ENCODE measurements at places on chromosomes 12 and 14.

GRCh38 chr12:67539329-67539728 lies 109.2 kb upstream of the DYRK2 start:
- no peak for DNase-seq

- no peak for DNase-seq
Measured at GRCh38 chr12:117502633-117503032, 141.2 kb upstream of the NOS1 start.

DNA sequence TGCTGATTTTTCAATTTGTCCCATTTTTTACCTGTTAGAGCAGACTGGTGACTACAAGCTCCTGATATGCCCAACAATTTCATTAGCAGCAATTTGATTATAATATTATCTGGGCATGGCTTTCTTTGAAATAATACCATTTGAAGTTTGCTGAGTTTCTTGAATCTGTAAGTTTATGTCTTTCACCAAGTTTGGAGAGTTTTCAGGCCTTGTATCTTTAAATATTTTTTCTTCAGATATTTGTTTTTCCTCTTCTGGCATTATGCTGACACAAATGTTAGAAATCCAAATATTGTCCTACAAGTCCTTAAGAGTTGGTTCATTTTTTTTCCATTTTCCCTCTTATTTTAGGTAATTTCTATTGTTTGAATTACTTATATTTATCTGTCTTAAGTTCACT lies 30.4 kb downstream of the SLC2A13 start:
- DNase-seq: no peak

DNA sequence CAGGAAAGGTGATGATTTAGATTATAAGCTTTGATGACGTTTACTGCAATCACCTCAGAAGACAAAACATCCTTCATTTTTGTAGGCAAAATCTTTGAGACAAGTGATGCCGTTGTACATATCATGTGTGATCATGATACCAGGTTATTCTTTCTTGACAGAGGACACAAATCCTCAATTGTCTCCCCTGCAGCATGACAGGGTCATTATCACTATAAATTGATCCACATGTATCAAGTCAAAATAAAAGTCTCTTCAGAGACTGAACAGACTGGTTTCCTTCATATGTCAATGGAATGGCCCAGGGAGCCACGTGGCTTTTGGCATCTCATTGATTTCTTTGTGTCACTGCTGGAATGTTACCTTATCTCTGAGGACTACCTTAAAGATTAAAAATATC lies 995.7 kb downstream of the FLRT2 start:
- no peak for DNase-seq

DNA sequence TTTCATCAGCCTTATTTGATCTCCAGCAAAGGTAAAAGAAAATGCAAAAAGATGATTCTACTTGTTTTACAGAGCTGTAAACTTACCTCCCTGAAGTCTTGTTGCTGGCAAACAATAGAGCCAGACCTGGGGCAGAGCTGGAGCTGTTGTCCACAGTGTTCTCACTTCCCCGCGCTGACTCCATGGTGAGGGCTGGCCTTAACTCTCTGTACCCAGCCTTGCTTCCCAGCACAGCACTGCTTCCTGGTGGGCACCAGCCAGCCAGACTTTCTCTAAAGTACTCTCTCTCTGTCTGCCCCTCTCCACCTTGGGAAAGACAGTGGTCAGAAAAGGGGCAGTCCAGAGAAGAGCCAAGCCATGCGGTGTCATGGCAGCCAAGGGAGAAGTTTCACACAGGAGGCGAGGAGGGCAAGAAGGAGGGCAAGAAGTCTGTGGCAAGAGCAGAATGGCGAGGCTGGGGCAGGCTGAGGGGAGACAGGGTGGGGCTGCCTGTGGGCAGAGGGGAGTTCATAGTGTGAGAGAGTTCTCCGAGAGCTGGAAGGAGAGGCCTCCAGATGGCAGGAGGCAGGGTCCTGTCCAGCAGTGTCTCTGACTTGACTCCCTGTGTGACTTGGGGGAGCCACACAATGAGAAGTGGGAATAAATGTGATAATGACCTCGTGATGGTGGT lies 9.3 kb downstream of the EVL start:
- no peak for DNase-seq
